ENCODE measurements at places on chromosomes 6 and 20.

- no peak for DNase-seq
Measured at GRCh38 chr6:95676011-95676628, 98.8 kb downstream of the MANEA start.

DNA sequence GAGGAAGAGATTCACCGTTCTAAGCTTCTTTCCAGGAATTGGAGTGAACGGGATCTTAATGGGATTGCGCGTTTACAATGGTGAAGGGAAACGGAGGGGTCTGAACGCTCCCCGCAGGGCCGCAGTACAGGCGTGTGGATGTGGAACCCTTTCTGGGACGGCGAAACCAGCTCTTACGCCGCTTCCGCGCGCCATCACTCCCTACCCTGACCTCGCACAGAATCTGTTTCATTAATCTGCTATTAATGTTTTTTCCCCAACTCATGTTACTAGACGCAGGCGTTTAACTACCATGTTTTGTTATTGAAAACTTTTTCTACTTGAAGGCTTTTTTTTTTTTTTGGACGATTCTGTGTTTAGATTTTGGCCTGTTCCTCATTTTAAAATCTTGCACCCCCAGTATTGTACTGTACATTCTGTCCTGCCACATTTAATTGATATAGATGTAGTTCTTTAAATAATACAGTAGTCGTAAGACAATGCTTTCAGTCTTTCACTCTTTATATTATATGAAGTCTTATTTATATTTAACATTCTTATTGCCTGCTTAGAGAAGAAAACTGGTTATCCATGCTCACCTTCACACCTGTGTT, 696 bp upstream of the SUPT3H start:
- DNase-seq = no peak

GRCh38 chr6:126253431-126253830, 86.5 kb upstream of the CENPW start:
- no peak for DNase-seq

GRCh38 chr20:25619514-25619913, 4.3 kb downstream of the NANP start:
- DNase-seq = no peak

DNA sequence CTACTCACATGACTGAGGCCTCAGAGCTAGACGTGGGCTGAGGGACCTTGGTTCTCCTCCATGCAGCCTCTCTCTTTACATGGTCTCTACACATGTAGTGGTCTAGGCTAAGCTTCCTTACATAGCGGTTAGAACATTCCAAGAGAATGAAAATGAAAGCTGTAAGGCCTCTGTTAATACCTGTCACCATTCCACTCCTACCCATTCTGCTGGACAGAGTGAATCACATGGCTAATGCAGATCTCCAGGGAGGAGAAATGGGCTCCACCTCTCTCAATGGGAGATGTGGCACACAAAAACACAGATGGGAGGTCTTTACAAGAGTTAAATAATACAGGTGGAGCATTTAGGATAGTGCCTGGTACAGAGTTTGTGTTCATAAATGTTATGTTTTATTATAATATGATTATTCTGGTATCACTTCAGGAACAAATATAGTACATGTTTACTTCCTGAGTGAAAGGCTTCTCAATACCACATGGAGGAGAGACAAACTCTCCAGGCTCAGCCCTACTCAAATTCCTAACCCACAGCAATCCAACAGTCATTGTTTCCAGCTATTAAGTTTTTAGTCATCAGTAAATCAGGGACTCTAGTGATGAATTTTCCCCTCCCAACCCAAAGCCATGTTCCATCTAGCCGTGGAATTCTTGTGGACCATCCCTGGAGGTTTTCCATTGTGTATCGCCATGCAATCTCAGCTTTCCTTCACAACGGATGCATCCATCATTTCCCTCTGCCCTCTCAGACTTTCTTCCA, 57.9 kb downstream of the ISM1 start:
- no peak for DNase-seq

DNA sequence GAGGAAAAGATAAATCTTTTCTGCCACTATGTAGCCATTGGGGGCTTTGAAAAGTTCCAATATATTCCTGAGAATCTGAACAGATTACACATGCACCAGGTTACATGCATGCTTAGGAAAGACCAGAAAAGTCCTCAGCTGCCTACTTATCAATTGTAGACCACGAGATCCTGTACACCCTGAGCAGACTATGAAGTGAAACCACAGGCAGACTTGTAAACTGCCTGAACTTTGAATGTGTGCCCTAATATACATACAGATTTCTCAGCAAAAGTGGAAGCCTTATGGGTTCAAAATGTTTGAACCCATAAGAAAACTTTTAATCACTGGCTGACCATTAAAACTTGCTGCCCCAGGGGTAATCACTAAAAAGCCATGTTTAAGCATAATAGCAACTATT, 273.5 kb upstream of the RUNX2 start:
- DNase-seq = no peak

DNA sequence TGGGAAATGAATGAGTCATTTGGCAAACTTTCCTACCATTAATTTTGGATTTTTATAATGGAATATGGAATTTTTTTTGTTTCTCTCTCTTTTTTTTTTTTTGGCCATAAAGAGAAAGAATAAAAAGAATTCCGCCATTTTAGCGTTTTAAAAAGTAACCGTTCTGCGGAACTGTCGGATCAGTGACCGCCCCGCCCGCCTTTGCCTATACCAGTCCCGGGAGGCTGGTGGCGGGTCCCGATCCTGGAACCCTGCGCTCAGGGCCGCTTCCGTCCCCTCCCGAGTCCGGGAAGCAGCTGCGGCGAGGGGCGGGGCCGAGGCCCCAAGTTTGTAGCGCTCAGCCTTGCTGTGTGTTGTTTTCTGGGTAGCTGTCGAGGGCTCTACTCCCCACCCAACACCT, 609 bp downstream of the L3MBTL1 start:
- no peak for DNase-seq

GRCh38 chr20:47927944-47928343, 142.7 kb upstream of the SULF2 start:
- DNase-seq = no peak

- DNase-seq = no peak
Measured at GRCh38 chr6:139544701-139545057, 170.2 kb upstream of the CITED2 start.

- DNase-seq = no peak
Measured at GRCh38 chr6:118774581-118774980, 119.4 kb upstream of the ASF1A start.

DNA sequence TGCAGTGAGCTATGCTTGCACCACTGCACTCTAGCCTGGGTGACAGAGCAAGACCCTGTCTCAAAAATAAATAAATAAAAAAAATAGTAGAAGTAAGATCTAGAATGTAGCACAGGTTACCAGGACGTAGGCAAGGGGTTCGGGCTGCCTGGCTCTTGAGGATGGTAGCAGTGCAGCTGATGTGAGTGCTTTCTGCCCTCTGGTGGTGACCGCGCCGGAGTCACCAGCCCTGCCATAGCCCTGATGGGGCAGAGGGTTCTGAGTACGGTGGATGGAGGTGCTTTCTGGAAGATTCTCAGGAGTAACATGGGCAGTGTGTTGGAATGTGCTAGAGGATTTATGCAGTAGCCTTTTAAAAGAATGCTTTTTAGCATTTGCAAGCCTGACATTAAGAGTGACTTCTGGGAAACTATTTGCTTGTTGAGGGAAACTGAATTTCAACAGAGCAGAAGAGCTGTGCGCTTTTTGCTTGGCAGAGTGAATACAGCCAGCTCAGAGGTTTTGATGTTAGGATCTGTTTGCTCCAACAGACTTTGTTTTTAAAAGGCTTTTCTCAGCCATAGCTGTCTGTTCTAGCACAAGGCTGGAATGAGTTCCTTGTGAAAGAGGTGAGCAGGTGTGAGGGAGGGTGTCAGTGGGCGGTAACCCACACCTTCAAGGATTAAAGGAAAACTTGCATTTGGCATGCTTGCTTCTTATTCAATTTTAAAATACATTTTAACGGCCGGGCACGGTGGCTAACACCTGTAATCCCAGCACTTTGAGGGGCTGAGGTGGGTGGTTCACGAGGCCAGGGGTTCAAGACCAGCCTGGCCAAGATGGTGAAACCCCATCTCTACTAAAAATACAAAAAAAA, 65.9 kb downstream of the PTPN1 start:
- peak; percentile 40 for DNase-seq

- DNase-seq = no peak
Measured at GRCh38 chr6:155591741-155592140, 136.1 kb upstream of the NOX3 start.

- DNase-seq = no peak
Measured at GRCh38 chr6:97668716-97669115, 385.7 kb upstream of the MMS22L start.

DNA sequence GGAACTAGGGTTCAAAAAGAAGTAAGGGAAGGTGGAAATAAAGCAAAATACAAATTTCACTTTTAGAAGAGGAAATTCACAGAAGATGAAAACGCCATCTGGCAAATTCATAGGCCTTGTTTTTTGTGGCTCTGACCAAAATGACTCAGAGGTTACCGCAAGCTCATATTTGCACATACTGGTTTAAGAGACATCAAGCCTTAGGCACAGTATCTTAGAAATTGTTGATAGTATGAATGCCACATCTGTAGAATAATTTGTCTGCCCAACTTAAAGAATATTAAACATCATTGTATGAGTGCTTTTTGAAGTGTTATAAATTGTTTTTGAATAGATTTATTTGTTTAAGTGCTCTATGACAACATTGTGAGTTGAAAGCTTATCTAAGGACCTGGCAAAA, 10.6 kb downstream of the TAAR1 start:
- no peak for DNase-seq

DNA sequence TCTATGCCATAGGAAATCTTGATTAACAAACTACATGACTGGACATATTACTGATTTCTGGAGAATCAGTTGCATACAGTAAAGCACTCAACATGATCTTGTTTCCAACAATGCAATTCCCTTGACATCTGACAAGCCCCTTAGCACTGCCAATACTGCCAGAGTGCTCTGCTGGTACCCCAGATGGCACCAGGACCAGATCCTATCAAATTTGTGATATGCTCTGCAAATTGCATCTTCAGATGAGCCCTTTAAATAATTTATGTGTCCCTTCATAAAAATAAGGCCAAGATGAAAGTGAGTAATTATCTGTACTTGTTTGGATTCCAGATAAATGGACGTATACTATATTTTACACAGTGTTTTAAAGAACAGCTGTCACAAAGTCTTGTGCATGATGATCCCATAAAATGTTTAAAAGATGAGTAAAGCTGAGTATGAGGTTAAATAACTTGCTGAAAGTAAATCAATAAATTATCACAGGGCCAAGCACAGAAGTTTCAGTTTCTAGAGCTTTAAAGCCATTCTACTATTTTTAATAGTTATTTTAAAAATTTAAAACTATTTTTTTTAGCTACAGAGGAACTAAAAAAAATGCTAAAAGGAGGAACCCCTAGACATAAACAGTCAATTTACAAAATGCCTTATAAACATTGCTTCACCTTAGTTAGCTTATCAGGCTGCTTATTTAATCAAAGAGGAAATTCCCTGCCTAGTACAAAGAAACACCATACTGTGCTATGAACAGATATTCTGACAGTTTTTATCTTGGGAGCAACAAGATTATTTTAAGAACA, 42.1 kb downstream of the NUDT3 start:
- no peak for DNase-seq

DNA sequence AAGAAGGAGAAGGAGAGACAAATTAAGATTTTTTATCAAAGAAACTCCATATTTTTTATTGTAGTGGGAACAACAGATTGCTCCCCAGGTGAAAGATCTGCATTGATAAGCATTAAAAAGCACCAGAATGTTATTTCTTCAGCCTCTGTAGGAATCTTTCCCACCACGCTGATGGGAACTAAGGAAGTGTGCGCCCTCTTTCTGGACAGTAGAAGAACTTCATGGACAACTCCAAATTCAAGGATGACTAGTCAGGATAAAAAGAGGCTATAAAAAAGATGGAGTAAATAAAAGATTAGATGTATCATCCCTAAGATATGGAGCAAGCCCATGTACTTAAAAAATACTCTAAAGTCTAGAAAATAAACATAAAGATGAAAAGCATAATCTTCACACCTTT, 45.8 kb upstream of the PAK5 start:
- DNase-seq = no peak

GRCh38 chr6:106631346-106631745, 2.0 kb downstream of the QRSL1 start:
- no peak for DNase-seq

DNA sequence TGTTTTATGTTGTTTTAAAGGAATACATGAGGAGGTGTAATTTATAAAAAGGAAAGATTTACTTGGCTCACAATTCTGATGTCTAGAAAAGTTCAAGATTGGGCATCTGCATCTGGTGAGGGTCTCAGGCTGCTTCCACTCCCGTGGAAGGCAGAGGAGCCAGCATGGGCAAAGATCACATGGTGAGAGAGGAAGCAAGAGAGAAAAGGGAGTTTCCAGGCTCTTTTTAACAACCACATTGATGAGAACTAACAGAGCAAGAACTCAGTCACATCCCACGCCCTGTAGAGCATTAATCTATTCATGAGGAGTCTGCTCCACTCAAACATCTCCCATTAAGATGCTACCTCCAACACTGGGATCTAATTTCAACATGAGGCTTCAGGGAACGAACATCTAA, 1666.3 kb downstream of the HACE1 start:
- no peak for DNase-seq

GRCh38 chr6:144335914-144336313, 50.8 kb downstream of the UTRN start:
- DNase-seq = no peak

DNA sequence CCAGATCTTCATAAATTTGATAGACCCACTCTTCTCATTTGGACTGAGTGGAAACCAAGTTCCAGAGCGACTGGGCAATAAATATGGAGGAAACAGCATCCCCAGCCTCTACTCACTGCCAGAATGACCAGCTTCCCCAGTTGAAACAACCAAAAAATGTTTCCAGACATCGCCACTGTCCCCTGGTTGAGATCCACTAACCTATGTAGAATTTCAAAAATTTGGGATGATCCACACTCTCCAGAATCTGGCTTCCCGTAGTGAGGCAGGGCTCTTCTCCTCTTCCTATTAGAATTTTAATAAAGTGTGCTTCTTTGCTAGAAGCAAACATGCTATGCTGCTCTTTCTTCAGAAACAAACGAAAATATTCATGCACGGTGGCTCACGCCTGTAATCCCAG, 287.0 kb upstream of the SUPT3H start:
- DNase-seq = no peak

DNA sequence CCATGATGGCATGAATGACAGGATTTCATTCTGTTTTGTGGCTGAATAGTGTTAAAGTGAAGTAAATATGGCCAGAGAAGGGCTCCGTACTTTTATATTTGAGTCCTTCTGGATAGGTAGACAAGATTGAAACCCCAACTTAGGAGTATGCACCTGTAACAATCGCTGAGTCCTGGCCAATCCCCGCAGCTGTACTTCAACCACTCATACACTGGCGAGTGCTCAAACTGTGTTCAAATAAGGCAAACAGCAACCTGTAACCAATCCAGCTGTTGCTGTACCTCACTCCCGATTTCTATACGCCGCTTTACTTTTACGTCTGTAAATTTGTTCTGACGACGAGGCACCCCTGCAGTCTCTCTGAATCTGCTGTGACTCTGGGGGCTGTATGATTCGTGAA, 6.7 kb downstream of the TTLL2 start:
- DNase-seq = no peak

- DNase-seq = no peak
Measured at GRCh38 chr6:32854376-32855178, 585 bp downstream of the PSMB9 start.

GRCh38 chr6:109202409-109203264, 107.3 kb downstream of the CEP57L1 start:
- DNase-seq = no peak
